ENCODE measurements at places on chromosomes 2 and 18.

DNA sequence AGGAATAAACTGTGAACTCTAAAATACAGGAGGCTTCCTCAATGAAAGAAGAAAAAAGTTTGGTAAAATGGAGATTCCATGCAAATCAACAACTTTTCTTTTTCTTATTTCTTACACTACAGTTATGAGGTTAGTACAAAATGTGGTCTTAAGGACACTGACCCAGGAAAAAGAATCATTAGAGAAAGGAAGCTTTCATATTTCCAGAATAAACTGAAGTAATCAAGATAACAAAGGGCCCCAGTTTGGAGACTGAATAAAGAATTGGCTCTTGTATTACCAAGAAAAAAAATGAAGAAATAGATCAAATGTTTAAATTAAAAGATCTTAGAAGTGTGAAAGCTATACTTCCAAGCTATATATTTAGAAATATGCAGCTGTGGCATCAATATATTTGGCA lies 72.3 kb downstream of the SLC66A3 start:
- no peak for DNase-seq

GRCh38 chr2:177771191-177771590 lies 301.4 kb downstream of the PDE11A start:
- no peak for DNase-seq

DNA sequence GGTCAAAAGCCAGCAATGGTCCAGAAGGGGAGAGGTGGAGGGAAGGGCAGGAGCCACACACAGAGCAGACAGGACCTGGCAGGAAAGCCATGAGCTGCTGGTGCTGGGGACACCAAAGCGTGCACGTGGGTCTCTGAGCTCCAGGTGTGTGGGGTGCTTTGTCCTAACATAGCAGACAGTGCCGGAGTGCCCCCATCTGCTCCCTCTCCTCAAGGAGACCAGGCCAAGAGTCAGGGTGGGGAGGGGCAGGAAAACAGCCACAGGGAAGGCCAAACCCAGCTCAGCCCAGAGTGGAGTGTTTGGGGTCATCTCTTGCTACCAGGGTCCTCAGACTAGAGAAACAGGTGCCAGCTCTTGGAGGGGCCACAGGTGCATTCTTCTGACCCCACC lies 4.2 kb upstream of the GPC1 start:
- DNase-seq: no peak

DNA sequence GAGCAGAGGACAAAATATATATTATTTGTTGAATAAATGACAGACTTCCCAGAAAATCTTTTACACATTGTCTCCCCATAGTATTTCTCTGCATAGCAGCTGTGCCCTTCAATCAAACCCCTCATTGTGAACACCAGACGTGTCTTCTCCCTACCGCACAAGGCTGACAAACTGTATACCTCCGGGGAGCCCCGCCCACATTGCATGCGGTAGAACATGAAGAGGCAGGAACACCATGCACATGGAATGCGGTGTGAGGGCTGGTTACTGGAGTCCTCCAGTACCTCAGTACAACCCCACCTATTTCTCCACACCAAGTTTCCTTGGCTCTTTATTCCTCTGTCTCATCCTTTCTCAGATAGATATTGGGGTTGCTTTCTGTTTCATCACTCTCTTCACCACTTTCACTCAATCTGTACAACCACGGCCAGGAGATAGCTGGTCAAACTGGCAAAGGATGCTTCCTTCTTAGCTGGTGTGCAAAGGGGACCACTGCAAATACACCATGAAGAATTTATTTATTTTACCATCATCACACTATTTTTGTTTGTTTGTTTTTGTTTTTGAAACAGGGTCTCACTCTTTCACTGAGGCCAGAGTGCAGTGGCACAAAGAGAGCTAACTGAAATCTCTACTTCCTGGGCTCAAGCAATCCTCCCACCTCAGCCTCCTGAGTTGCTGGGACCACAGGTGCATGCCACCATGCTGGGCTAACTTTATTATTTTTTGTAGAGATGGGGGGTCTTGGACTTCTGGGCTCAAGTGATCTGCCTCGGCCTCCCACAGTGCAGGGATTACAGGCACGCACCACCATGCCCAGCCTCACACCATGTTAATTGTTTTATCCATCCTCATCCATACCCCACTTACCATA lies 2.3 kb upstream of the NBAS start:
- DNase-seq: no peak

GRCh38 chr2:234534515-234534914 lies 37.6 kb upstream of the ARL4C start:
- no peak for DNase-seq

DNA sequence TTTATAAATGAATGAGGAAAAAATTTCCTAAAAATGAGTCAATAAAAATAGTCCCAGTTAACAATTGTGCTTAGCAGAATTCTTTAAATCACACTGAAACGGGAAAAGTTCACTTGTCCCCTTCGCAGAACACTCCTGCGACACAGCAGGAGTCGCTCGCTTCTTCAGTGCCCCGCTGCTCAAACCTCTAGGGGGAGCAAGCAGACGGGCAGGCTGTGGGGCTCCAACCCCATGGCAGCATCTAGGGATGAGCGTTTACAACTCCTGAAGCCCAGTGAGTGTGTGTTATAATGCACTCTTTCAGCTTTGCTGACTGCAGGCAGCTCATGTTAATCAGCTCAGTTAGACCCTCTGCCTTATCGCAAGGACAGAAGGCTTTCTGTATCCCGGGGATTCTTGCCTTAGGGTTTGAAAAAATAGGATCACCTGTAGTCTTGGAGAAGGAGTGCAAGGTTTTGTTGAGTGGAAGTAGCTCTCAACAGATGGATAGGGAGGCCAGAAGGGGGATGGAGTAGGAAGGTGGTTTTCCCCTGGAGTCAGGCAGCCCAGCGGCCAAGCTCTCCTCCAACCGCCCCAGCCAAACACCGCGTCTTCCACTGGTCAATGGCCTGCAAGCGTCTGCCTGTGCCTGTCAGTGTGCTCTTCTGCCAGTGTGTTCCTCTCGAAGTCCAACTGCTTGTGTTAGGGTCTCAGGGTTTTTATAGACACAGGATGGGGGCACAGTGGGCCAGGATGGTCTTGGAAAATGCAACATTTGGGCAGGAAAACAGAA lies 1977.7 kb upstream of the LRRTM1 start:
- DNase-seq: no peak

GRCh38 chr2:226450141-226450540 lies 349.5 kb downstream of the IRS1 start:
- DNase-seq: no peak

DNA sequence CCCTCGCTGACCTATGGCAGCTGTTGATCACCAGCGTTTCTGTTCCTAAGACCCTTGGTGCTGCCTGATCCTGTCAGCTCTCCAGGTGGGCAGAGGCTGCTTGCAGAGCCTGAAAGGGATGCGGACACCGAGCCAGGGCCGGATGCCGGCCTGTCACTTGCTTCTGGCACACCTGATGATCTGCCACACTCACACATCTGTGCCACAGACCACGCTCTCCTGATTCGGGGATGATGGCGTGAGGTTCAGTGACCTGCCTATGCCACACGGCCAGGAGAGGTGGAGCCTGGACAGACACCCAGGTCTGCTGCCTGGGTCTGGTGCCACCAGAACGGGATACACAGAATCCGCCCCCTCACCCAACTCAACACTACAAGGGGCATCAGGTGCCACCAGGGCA lies 129.4 kb upstream of the GLI2 start:
- no peak for DNase-seq

- DNase-seq: no peak
Observed at GRCh38 chr2:112864072-112864471, 27.5 kb upstream of the IL1B start.

GRCh38 chr2:143551971-143552650 lies 422.9 kb downstream of the ARHGAP15 start:
- no peak for DNase-seq

DNA sequence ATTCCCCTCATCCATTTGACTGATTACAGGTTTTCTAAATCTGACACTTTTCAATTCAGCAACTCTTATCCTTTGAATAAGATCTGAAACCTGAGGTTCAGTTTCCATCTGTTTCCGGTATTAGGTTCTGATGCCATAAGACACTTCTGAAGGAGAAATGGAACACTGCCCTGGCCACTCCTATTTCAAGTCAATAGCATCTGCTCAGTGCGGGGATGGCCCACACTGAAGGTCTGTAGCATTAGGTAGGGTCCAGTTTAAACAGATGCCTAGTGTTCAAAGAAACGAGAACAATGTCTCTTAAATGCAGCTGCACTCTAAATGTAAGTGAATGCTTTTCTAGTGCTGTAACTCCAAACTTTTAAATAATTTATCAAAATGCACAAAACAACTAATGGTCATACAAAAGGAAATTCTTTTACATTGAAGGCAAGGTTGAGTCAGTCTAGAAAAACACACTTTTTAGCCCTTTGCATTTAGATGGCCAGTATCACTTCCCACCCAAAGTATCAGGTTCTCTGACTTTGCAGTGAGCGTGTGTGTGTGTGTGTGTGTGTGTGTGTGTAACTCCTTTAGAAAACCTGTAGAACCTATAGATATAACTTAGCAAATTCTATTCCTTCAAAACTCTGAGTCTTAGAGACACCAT lies 78.2 kb downstream of the STK39 start:
- no peak for DNase-seq

DNA sequence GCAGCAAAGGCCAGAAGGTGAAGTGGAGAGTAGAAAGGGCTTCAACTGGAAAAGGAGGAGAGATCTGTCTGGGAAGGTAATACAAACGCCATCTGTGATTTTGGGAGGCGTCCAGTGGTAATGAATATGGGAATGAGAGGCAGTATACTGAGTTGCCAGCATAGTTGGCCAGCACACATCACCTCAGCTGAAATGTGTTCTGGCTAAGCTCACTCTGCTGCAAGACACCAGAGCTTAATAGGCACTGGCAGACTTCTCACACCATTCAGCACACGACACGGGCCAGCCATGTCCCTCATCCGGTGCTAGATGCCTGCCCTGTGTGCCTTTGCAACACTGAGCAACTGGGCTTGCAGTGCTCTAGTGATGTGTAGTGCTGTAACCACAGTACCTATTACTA lies 277.1 kb downstream of the PIEZO2 start:
- no peak for DNase-seq

GRCh38 chr2:14420851-14421250 lies 211.7 kb upstream of the LRATD1 start:
- peak; percentile 28 for DNase-seq

- DNase-seq: no peak
Observed at GRCh38 chr18:42620657-42621056, 494.8 kb downstream of the RIT2 start.

DNA sequence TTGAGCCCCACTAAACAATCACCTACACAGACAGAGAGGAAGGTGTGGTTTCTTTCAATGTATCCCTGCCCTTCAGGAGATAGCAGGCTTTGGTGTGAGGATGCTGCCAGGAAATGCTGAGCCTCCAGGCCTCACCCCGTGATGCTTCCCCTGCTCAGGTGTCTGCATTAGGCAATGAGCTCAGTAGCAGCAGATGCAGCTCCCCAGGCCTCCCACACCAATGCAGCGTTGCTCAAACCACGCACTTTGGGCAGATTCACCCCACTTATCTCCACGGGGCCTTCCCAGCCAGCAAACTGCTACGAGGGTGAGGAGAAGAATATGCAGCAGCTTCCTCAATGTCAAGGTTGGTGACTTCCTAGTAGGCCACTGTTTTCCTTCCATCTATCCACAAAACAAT lies 229.3 kb upstream of the PXDN start:
- DNase-seq: no peak

DNA sequence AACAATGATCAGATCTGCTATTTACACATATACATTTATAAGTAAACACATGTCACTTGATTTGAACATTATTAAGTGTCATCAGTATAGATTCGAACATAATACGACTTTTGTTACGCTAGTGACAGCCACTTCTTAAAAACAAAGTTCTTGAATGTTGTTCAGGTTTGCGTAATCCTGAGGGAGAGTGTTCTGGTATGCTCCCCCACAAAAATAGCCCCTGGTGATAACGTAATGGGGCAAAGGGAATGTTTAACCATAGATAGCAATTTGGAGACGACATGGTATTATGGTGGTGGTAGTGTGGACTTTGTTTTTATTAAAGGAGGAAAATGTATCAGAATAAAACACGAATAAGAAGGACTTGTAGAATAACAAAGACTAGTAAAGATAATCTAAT lies 90.6 kb downstream of the PLEKHM3 start:
- no peak for DNase-seq

DNA sequence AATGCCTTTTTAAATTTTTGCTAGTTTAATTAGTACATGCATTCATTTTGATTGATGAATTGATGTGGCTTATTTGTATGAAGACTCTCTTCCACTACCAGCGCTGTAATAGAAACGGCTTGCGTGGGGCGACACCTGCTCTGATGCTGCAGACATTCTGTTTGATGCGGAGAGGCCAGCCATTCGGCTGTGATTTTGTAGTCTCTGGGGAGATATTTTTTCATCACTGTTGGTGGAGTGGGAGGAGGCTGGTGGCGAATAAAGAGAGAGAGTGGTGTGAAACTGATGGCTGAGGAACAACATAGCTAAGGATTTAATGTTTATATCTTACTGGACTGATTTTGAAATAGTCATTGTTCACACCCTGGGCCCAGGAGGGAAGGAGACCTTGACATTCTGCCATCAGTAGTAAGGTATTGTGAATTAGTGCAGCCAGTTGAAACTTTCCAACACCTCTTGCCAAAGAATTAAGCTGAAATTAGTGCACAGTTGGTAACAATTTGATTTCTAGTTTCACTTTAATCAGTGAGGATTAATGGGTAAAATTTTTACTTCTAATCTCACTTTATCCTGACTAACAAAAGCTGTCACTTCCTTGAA lies 224.1 kb downstream of the MTX2 start:
- no peak for DNase-seq

GRCh38 chr18:11927497-11927896 lies 19.4 kb upstream of the MPPE1 start:
- no peak for DNase-seq

GRCh38 chr2:239392072-239392357 lies 8.8 kb downstream of the HDAC4 start:
- DNase-seq: no peak

GRCh38 chr2:150292192-150292591 lies 195.3 kb downstream of the RND3 start:
- no peak for DNase-seq

DNA sequence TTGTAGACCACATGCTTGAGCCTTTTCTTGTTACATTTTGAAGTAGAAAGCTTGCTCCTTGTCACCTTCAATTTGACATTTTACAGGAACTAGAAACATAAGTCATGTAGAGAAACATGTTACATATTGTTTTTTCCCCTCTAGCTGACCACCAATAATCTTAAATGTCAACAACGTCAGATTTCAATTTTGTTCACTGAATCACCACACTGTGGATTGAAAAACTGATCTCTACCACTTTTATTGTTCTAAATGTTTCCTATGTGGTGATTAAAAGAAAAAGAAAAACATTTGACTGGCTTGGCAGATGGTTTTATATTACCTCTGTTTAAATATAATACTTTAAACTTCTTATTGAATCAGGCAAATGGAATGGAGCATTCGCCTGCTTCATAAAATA lies 87.7 kb downstream of the DSEL start:
- no peak for DNase-seq

GRCh38 chr2:171325886-171326585 lies 107.8 kb downstream of the METTL8 start:
- peak; percentile 77 for DNase-seq

- DNase-seq: no peak
Observed at GRCh38 chr2:239626961-239627592, 226.3 kb upstream of the HDAC4 start.
